ENCODE measurements at places on chromosomes 2 and 18.

DNA sequence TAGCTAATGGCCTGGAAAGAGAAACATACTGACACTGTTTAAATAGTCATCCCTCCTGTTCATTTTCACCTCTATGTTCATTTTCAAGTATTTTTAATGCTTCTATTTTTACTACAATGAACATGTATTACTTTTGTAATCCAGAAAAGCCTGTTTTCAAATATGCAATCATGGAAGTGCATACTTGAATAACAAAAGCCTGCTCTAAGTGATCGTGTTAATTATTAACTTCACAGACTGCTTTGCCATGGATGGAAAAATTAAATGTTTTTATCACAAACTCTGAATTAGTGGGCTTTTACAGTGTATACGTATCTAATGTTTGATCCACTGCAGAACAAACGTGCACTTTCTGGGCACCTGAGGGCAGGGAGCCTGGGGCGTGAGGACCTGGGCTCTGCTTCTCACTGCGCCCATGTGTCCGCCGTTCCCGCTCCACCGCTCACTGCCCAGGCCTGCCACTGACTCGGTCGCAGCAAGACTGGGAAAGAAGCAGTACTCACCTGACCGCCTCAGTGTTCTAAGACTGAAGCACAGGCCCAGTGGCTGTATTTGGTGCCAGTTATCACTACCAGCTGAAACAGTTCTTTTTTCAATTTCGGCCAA is 80.6 kb downstream of the UXS1 start:
- H3K4me3 ChIP-seq: no peak overlapping the region
- peaks cover 15% of the 10 kb centered on the region for H3K36me3 ChIP-seq
- H3K27ac ChIP-seq: no peak overlapping the region
- H3K4me1 ChIP-seq: no peaks in the 10 kb centered on the region

- no peaks in the 10 kb centered on the region for H3K36me3 ChIP-seq
- H3K4me3 ChIP-seq: no peak overlapping the region
- H3K27me3 ChIP-seq: peaks cover 13% of the 10 kb centered on the region
- H3K27ac ChIP-seq: no peak overlapping the region
- H3K4me1 ChIP-seq: no peaks in the 10 kb centered on the region
Observed at GRCh38 chr2:215870986-215871385, 142.4 kb downstream of the MREG start.

GRCh38 chr2:42922293-42922692 is 129.9 kb upstream of the HAAO start:
- H3K4me1 ChIP-seq: peaks cover 3% of the 10 kb centered on the region
- no peak overlapping the region for H3K4me3 ChIP-seq
- H3K27ac ChIP-seq: no peak overlapping the region
- no peak for DNase-seq
- H3K27me3 ChIP-seq: peaks cover 16% of the 10 kb centered on the region

- H3K27me3 ChIP-seq: peaks cover 2% of the 10 kb centered on the region
- H3K4me3 ChIP-seq: no peak overlapping the region
- H3K27ac ChIP-seq: no peak overlapping the region
- no peaks in the 10 kb centered on the region for H3K36me3 ChIP-seq
- peaks cover under 1% of the 10 kb centered on the region for H3K4me1 ChIP-seq
Observed at GRCh38 chr2:215548714-215549113, 112.8 kb upstream of the FN1 start.
